Calu3 (cell line): ENCODE measurements at places on chromosomes 1 and 21. TPM values are rescaled to one million over a fixed set of nuclear protein-coding genes. Genes with fewer than 3 reads are reported as not detected.
A peak's percentile ranks its signal among the peaks of the same experiment; 100 is the strongest.

DNA sequence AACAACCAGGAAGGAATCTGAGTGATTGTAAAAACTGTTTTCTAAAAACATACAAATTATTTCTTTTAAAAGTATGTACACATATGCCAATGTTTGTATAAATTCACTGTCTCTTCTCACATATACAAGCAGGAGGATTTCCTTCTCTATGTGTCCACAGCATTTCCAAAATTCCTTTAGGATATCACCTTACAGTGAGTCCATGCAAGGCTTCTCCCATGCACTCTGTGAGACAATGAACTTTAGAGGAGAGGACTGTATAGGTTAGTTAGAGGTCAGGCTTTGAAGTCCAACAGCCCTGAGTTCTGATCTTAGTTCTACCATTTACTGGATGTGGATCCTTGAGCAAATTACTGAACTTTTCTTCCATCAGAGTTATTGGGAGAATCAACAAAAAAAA is 34.1 kb upstream of the USH2A start:
- no peak for DNase-seq

DNA sequence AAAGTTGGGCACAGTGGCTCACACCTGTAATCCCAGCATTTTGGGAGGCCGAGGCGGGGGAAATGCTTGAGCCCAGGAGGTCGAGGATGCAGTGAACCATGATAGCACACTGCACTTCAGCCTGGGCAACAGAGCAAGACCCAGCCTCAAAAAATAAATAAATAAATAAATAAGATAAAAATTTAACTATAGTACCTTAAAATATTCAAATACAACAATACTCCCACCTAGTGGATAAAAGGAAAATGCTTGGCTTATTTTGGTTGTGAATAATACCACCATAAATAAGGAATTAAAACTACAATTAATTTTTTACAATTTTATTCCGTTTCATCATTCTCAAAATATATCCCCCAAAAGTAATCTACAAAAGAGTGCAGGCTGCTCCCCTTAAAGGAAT is 8.1 kb downstream of the PSMG1 start:
- DNase-seq, result no peak

DNA sequence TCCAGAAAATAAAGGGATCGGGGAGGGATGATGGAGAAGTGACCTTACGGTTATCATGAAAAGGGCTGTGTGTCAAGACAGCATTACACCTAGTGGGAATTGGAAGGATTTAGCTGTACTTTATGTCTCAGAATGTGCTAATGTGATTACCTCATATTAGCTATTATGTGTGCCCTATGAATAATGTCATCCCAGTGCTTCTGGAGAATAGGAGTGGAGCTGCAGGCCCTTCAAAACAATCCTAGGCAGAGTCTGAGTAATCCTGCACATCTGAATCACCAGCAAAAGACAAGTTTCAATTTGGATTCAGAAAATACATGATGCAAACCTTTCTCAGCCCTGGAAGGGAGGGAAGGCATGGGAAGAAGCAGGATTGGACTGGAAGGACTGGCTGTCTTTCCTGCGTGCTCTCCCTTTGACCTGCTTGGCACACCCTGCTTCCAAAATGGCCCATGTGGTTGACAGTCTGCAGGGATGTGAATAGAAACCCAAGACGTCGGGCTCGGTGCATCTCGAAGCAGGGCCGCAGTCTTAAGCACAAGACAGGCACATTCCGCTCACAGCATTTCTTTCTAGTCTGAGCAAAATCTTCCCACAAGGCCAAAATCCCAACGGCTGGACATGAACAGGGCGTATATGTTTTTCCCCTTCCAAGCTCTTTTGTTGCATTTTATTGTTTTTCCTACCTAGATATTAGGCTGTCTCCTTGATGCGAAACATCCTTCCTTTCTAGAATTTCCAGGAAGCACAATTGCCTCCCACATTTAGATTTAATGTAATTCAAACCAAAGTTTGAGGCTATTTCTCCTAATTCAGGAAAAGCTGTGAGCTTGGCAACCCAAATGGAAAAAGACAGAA is 54.3 kb upstream of the TARBP1 start:
- DNase-seq, result no peak

DNA sequence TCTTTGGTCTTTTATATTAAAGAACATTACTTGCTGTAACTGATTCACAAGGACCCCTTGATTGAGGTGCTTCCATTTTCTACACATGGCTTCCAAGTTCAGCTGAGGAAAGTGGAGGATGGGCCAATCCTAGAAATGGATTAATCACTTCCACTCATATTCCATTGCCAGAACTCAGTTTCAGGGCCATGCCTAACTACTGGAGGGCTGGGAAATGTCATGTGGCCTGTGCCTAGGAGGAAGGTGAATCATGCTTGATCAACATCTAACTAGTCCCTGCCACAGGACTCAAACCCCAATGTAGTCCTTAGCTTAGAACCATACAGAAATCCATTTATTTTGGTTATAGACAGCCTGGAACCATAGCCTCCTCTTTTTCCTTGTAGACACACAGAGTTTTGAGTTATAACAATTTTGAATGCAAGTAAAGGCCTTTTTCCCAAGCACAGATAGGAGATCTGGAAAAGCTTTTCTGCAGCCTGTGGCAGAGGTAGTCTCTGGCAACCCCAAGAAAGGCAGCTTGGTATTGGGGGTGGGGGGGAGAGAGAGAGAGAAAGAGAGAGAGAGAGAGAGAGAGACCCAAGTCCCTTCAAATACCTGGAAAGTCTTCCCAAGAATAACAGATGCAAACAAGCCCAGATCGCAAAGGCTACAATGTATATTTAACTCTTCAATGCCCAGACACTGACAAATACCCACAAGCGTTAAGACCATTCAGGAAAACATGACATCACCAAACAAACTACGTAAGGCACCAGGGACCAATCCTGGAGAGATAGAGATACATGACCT is 12.5 kb downstream of the MAST2 start:
- no peak for DNase-seq

DNA sequence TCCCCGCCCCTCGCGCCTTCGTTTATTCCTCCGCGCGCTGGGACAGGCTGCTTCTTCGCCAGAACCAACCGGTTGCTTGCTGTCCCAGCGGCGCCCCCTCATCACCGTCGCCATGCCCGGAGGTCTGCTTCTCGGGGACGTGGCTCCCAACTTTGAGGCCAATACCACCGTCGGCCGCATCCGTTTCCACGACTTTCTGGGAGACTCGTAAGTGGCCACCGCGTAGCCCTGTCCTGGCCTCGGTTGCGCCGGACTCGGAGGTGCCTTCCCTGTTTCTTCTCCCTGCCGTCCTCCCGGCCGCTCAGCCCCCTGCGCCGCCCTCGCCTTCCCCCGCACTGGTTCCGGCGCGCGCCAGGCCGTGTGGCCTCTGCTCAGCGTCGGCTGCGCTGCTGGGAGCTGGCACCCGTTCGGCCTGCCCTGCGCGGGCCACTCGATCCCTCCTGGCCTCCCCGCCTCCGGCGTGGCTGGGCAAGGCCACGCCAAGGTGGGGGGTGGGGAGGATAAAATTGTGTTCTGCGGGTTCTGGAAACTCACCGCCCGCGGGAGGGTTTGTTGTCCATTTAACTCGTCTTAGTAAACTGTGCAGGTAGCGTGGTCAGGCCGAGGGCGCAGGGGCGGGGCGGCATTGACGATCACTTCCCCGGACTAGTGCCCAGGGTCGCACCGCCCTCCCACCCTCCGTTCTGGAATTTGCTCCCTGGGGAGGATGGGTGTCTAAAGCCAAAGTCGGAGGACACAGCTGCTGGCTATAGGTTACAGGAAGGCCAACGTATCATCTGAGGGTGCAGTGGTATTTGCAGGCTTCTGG is at the start of gene PRDX6:
Gene PRDX6 (plus strand): TSS at position 50 of the 808 bp plus-strand sequence. CDS start 63 bp downstream, at position 113.
- DNase-seq, result peak; percentile 59

- no peak for DNase-seq
These were observed 42.1 kb downstream of the PCNT start for GRCh38 chr21:46366091-46366490.

DNA sequence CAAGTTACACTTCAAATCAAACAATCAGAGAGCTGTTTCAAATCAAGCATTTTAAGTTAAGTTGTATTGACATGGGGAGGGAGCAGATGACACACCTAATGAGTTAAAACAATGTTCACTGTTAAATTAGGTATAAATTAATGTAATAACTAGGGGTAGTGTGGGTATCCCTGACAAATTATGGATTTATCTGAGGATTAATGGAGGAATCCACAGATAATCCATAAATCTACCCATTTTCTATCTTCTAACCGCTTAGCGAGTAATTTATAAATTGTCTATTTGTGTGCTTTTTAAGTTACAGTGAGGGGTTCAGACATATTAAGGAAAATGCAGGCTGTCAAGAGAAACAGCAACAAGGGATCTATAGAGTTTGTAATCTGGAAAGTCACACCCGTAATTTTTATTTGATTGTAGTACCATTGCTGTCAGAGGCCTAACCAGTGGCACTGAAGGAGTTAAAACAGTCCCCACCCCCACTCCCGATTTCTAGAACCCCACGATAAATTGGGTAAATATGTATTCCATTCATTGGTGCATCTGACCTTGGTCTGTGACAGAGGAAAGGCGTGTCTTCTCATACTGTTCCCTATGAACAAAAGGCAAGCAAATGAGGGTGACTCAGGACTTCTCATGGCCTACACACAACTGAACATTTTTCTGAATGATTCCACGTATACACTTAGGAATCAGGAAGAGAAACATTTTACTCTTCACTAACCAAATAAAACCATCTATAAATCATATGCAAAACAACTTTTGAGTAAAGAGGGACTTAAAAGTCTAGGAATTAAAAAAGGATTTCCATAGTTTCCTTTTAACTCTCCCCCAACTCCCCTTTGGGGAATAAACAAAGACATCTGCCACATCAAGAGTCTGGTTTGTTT is 7.4 kb downstream of the IRF2BP2 start:
- peak; percentile 64 for DNase-seq

- DNase-seq, result no peak
These were observed 521.9 kb upstream of the PRMT6 start for GRCh38 chr1:106534612-106535011.

- DNase-seq, result no peak
These were observed 10.8 kb downstream of the INAVA start for GRCh38 chr1:200905411-200906052.

- DNase-seq, result no peak
These were observed 3.7 kb downstream of the MMEL1 start for GRCh38 chr1:2628933-2629626.

SH2D1B gene
- not detected in 2 replicates for total RNA-seq

DNA sequence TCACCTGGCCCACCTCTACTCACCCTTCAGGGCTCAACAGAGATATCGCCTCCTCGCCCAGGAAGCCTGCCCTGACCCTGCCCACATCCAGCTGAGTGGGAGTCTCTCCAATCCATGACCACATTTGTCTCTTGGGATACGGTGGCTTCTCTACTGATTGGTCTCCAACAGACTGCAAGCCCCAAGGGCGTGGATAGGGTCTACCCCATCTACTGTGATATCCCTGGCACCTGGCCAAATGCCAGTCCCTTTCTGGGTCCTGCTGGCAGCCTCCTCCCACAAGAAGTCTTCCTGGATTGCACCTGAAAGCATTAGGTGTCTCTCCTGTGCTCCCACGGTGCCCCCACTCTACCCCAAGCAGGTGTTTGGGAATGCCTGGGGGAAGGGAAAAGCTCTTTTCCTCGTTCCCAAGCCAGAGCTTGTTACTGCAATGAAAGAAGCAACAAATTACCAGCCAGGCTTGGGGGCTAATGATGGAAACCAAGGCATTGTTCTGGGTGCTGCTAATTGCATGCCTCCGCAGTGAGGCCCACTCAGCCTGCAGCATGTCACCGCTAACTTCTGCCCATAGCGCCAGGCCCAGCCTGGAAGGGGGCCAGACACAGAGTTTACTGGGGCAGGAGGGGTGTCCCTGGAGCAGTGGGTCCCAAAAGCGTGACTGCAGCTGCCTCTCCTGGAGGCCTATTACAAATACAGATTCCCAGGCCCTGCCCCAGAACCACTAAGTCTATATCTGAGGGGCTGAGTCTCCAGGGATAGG is 90.7 kb upstream of the IFFO2 start:
- DNase-seq, result no peak

DNA sequence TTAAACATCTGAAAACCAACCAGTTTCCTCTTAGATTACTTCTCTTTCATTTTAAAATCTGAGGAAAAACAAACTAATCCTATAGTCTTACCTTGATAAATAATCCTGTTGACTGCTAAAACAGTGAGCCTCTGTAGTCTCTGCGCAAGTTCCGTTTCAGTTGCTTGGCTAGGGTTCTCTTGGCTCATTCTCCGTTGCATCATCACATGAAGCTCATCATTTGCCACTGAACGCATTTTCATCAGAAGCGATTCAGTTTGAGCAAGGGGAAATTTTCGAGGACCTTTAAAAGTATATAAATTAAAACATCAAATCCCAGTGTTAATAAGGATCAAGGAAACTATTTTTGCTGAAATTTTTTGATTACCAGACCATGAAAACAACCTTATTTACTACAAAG is 96.7 kb upstream of the GNG4 start:
- no peak for DNase-seq

DNA sequence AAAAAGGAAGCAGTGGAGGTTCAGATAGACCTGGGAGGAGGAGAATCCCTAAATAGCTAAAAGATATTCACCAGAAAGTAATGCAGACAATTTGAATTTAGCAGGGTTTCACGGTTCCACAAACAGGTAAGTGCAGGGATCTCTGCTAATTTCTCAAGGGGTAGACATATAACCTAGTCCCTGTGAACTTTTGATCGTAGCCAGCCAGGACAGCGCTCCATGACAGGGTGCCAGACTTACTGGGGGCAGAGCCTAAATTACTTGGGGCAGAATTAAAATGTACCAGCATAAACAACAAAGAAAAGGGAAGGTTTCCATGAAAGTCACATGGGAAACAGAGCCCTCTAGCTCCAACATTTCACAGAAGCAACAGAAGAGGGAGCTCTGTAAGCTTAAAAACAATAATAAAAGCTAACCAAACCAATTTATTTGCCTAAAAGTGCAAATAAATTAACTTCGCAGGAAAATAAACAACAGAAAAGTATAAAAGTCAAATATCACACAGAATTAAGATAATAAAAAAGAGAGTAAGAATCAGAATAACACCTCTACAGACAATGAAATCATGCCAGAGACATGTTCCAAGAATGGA is 198.3 kb downstream of the DUSP10 start:
- DNase-seq, result no peak

GRCh38 chr1:29332204-29332603 is 95.9 kb downstream of the PTPRU start:
- peak; percentile 44 for DNase-seq

TMEM125 gene
- 20.7 and 24.4 TPM in 2 replicates for total RNA-seq

DNA sequence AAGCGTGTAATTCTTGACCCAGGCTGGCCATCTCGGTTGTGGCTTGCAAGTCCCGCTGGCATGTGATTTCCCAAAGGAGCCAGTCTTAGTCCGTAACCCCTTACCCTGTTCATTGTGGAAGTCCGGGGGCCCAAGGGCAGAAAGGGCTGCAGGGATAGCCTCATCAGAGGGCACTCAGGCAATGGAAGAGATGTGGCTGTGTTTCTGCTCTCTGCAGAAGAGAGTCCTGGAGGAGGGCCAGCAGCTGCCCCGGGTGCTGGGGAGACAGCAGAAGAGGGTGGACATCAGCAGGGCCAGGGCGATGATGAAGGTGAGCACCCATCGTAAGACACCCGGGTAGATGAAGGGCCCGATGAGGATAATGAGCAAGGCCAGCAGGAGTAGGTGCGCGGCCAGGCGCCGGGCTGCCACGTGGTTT is 830 bp downstream of the RNF186 start:
- DNase-seq, result no peak

BTG3 gene
- total RNA-seq, result 28.0 and 39.0 TPM in 2 replicates

- DNase-seq, result no peak
These were observed 24.7 kb upstream of the ATP5PO start for GRCh38 chr21:33940164-33940880.

HNRNPR gene
- 126 TPM in 2 replicates for total RNA-seq

- DNase-seq, result no peak
These were observed 826.1 kb downstream of the MRPL39 start for GRCh38 chr21:24781146-24781545.
